ENCODE measurements at places on chromosomes 6 and 20.
A peak's percentile ranks its signal among the peaks of the same experiment; 100 is the strongest.

- DNase-seq = peak; percentile 21
These were observed 37.4 kb upstream of the SLC9A8 start for GRCh38 chr20:49775229-49775693.

DNA sequence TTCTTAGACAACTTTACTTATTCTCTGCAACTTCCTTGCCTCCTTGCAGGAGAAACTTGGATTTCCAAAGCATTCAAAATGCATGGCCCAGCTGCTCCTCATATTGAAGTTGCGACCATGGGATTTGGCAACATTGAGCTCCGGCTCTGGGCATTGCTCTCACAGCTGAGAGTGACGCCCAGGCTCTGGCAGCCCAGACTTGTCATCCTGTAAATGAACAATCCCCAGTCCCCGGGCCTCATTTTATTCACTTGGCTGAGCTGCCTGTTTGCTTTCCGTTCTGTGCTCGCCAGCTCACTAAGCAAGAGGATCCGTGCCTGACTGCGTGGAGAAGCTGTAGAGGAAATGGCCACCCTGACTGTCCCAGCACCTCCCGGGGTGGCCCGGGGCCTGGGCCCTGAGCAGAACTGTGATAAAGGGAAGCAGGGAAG, 119.5 kb upstream of the CD93 start:
- DNase-seq = peak; percentile 20

DNA sequence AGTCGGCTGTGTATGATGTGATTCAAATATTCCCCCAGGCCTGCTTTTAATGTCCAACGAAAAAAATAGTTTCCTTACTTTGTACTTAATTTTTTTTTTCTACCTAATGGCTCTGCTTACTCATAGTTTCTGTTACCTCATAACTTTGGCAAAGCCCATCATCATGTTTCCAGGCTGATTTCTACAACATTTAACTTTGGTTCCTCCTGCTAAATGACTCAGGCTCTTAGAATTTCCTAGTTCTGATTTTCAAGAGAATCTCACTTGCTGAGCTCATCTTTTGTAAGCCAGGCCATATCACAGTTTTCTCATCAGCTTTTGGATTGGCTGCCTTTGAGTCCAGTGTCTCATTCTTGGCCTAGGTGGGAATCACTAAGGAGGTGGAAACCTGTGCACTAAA, 323.1 kb downstream of the HDGFL1 start:
- DNase-seq = no peak

- no peak for DNase-seq
These were observed 35.0 kb downstream of the FAM50B start for GRCh38 chr6:3884007-3884745.

Data from nephron progenitor cell (in vitro differentiated cells).